ENCODE measurements at places on chromosomes 2 and 18.

- DNase-seq: no peak
These were observed 9.0 kb downstream of the ZBTB14 start for GRCh38 chr18:5286525-5286924.

GRCh38 chr18:77316008-77316407 is 66.4 kb downstream of the GALR1 start:
- DNase-seq: no peak

GRCh38 chr2:29902356-29902755 is 19.0 kb downstream of the ALK start:
- DNase-seq: no peak

- no peak for DNase-seq
These were observed 87.0 kb downstream of the XDH start for GRCh38 chr2:31327505-31327904.

DNA sequence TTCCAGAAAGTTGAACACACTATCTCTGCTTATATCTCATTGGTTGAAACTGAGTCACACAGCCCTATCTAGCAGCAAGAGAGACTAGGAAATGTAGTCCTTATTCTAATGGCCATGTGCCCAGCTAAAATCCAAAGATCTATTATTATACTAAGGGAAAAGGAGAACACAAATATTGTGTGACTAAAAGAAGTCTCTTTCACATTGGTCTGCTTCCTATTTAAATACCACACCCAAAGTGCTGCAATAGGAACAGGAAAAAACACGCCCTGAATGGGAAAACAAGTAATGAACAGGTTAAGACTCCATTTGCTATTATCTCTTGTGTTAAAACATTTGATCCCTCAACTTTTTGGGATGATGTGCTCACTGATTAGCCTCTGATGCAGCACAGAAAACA is 86.8 kb upstream of the BARD1 start:
- DNase-seq: no peak

DNA sequence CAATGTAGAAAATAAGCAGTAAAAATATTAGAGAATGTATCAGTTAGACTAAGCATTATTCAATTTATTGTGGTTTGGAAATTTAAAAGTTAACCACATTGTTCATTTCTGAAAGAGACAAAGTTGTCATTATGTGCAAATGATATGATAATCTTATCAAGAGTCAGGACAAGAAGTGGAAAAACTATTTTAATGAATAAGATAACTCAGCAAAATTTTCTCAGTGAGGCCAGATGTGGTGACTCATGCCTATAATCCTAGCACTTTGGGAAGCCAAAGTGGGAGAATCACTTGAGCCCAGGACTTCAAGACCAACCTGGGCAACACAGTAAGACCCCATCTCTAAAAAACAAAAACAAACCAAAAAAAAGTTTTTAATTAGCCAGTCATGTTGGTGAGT is 39.5 kb upstream of the CERS6 start:
- DNase-seq: no peak

DNA sequence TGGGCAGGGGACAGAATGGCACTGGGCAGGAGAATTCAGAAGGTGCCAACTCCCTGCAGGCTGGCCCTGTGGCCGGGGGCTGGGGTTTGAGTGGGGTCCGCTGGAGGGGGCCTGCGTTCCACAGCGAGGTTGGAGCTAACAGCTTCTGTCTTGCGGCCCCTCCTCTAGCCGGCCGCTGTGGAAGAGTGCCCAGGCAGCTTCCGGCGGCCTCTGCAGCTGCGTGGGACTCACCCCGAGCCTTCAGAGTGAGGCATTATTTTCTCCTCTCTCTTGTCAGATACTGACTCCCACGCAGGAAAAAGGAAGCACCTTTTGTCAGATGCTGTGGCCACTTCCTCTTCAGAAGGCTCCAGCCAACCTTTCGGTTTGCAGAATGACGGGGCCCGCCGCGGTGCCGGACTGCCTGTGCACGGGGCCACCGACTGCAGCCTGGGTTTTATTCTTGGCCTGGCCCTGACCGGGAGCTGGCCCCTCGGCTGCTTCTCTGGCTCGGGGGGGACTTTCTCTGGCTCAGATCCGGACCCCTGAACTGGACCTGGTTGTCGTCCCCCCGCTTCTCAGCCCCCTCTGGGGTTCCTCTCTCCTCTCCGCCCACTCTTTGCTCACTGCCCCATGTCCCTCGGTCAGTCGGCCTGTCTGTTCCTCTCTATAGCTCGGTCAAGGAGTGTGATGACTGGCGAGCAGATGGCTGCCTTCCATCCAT is 40.1 kb downstream of the ARHGAP25 start:
- peak; percentile 60 for DNase-seq

- no peak for DNase-seq
These were observed 72.6 kb downstream of the MREG start for GRCh38 chr2:215940645-215941184.

DNA sequence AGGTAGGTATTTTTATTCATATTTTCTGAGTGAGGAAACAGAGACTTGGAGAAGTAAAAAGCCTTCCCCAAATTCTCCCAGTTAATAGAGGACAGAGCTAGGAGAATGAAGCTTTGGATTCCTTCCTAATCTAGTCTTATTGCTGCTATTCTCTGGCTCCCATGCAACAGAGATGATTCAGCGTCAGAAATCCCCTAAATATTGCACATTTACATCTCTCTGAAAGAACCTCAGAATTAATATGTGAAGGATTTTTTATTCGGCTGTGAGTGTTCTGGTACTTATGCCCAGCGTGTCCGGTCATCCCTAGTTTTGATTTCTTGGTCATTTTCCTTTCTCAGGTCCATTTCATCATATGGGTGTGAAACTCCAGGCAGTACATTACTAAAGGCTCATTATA is 91.2 kb upstream of the SESTD1 start:
- DNase-seq: no peak

GRCh38 chr2:133194362-133194655 is 374.0 kb downstream of the NCKAP5 start:
- no peak for DNase-seq

DNA sequence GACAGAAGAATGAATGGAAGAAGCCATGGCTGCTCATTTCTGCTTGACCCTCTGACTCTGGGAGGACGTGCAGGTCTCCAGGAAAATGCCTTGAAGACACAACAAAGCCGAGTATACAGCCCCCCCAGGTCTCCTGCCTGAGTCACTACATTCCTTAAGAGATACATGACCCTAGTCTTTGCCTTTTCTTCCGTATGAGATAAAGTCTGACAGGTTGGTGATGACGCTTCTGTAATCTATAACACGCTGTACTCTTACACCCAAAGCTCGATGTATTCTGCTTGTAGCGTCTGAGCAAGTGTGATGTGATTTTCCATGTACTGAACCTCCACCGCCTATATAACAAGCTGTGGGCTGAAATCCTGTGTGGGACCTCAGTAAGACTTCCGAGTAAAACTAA is 77.3 kb downstream of the KCTD1 start:
- DNase-seq: no peak
